ENCODE measurements at places on chromosomes 12 and 14.
A peak's percentile ranks its signal among the peaks of the same experiment; 100 is the strongest.

DNA sequence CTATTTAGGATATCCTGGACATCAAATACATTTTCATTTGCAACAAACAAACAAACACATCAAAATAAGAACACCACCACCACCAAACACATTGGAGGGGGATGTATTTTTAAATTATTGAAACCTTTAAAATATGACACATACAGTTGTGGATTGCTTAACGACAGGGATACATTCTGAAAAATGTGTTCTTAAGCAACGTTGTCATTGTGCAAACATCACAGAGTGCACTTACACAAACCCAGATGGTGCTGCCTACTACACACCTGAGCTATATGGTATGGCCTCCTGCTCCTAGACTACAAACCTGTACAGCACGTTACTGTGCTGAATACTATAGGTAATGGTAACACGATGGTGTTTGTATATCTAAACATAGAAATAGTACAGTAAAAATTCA, 19.4 kb downstream of the PYGL start:
- no peak for DNase-seq

DNA sequence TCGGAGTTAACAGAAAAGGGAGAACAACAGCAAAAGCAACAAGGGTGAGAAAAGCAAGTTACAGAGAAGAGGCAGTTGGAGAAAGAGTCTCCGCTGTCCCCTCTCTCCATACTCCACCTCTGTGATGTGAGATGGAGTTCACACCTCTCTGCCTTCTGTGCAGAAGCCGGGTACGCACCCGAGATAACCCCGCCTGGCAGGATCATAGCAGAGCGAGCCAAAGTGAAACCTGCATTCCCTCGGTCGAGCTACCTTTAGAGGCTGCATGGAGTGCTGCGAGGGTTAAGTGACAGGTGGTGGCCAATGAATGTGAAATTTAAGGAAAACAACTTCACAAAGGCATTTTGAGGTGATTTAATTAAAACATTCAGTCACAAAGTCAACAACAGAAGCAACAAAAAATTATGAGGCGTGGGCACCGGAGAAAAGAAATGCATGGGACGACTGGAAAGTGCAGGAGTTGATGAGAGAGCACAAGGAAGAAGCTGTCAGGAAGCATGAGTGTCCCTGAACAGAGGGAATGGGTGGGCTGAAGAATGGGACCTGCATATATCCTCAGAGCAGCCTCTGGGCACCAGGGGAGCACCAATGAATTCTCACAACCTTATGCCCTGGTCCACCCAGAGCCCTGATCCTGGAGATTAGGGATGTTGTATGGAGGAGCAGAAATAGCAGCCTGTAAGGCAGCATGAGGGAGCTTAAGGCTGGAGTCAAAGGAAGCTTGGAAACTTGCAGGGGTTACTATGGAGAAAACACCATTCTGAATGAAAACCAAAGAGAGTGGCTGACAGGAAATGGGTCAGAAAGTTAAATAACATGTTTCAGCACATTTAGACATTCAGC, 208.3 kb downstream of the EMP1 start:
- no peak for DNase-seq

DNA sequence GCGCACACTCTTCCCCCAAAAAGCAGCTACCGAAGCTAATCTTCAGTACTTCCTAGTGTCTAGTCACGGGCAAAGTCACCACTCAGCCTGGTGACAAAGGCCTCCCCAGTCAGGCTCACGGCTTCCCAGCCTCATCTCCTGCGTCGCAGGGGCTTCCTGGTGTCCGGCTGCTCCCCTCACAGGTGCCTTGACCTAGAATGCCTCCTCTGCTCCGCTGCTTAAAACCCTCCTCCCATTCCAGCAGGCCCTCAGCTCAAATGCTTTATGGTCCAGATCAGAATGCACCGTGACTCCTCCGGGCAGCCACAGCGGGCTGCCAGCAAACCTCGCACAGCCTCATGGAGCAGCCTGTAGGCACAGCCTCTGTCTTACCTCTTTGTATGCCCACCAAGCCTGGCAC, 53.1 kb downstream of the PRIMA1 start:
- DNase-seq, result no peak

DNA sequence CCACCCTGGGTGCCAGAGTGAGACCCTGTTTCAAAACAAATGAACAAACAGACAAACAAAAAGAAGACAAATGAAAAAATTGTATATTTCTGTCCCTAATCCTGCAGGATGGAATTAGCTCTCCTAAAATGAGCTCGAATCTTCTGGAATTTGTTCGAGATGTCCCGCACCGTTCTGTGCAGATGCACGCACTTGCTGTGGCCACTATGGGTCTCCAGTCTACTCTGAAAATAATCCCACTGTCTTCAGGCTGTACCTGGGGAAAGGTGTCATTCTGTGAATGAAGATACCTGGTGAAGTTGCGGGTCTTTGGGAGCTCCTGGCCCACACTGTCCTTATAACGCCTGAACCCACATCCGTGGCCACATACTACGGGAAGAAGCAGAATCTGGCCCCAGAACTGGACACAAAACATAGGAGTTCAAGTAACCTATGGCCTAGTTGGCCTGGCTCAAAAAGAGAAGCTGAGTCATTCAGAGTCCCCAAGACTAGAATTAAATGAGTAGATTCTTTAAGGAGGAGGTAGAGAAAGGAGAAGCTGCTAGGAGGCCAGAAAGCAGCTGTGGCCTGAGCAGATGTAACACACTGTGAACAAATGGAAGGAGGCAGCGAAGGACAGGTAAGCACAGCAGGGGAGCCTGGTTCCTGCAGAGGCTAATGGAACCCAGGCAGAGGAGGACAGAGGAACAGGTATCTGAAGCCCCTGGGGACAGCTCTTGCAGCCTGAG, 108.6 kb downstream of the FOXN3 start:
- no peak for DNase-seq

- no peak for DNase-seq
Measured at GRCh38 chr14:104395276-104395675, 184.3 kb upstream of the C14orf180 start.

DNA sequence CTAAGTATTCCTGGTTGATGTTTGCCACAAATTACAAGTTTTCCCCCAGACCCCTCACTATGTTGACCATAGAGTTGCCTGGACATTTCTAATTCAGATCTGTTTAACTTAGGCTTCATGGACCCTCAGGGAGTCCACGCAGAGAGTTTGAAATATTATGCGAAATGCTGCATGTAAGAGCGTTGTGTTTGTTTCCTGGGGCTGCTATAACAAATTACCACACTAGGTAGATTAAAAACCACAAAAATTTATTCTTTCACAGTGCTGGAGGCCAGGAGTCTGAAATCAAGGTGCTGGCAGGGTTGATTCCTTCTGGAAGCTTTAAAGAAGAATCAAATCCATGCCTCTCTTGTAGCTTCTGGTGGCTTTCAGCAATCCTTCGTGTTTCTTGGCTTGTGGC, 177.9 kb upstream of the KITLG start:
- DNase-seq, result no peak

GRCh38 chr12:94122591-94122990, 25.8 kb upstream of the PLXNC1 start:
- no peak for DNase-seq

GRCh38 chr12:19659501-19659900, 220.2 kb downstream of the AEBP2 start:
- DNase-seq, result no peak

DNA sequence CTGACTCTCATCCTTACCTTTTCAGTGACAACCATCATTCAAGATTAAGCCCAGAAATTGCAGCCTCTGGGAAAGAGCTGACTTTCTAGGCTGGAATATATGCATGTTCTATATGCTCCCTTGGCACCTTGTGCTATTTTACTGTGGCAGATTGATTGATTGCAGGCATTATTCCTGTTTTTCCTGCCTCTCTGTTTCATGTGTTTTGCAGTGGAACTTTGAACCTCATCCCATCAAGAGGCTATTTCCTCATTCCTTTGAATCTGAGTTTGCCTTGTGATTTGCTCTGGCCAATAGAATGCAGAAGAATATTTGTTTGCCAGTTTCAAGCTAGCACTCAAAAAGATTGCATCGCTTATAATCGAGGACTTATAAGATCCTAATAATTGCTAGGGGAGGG, 174.8 kb upstream of the DCN start:
- no peak for DNase-seq

- no peak for DNase-seq
Measured at GRCh38 chr14:91387951-91388381, 29.7 kb downstream of the CCDC88C start.

DNA sequence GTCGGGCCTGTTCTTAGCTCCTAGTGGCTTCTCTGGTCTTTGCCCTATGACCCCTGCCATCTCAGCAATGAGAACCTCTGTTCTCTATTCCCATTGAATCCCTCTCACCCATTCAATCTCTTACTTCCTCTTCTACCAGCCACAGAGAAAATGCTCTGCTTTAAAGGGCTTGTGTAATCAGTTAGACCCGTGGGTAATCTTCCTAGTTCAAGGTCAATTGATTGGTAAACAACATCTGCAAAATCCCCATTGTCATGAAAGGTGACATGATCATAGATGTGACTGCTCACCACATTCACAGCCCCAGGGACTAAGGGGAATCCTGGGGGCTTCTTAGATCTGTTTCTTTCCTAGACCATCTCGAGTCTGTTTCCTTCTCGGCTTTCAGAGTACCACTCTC, 7.2 kb upstream of the CCDC197 start:
- DNase-seq, result no peak

- DNase-seq, result no peak
Measured at GRCh38 chr14:72980863-72981262, 46.0 kb downstream of the ZFYVE1 start.

- DNase-seq, result no peak
Measured at GRCh38 chr12:48716168-48716492, 377 bp downstream of the CCNT1 start.

DNA sequence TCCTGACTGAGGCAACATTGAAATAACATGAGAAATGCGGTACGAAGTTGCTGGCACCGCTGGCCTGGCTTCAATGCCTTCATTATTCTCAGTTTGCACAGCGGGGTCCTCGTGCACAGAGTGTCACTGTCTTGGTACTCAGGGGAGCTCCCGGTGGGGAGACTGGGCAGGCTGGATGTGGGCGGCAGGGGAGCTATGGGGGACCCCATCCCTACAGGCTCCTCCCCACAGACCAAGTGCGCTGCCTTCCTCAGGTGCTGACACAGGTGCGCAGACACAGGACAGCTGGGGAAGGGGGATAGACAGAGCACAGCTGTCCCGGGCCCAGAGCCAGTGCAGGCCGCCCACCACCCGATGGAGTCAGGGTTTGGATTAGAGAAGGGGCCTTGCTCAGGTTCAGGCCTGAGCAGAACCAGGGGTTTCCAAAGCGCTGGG, 270.1 kb downstream of the ADGRD1 start:
- DNase-seq, result no peak

- DNase-seq, result no peak
Measured at GRCh38 chr12:25775968-25776367, 182.5 kb upstream of the RASSF8 start.

- DNase-seq, result no peak
Measured at GRCh38 chr12:108255252-108255602, 83.9 kb downstream of the CMKLR1 start.

- DNase-seq, result no peak
Measured at GRCh38 chr12:100868487-100868886, 73.9 kb downstream of the ANO4 start.

DNA sequence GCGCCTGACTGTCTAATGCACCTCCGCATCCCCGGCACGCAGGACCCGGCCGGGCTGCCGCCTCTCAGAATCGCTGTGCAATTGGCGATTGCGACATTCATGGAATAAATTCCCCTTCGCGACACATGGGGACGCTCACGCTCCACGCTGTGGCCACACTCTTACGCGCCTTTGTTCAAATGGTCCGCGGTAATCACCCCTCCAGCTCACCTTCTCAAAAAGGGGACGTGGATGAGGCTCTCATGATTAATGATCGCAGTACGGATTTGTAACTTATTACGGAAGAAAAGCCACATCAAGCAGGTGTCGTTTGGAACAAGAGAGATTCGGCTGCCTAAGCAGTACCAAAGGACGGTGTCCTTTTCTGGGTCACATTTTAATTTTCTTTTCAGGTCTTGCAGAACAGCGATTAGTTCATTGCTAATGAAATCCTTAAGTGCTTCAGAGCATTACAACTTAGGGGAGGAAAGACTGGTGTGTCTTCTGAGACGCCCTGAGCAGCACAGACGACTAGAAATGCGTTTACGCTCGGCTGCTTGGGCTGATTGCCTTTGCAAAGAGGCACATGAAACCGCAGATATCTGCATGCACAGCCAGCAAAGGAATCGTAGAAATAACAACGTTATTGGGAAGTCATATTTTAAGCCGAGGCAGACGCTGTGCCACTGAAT, 37.3 kb upstream of the ADGRD1 start:
- DNase-seq, result peak; percentile 24

DNA sequence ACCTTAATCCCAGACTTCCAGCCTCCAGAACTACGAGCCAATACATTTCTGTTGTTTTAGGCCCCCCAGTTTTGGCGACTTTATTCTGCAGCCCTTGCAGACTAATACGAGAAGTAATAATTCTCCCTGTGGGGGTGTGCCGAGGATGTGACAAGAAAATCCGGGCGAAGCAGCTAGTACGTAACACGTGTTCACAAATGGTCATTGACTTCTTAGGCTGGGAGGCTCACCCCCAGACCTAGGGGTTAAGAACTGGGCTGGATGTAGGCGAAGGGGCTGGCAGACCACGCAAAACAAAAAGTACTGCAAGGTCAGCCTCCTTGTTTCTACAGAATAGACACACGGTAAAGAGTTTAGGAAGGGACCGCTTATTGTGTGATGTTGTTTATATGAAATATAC, 69.8 kb upstream of the ESRRB start:
- DNase-seq, result no peak

- DNase-seq, result no peak
Measured at GRCh38 chr12:2453076-2453760, 341.6 kb upstream of the FKBP4 start.

DNA sequence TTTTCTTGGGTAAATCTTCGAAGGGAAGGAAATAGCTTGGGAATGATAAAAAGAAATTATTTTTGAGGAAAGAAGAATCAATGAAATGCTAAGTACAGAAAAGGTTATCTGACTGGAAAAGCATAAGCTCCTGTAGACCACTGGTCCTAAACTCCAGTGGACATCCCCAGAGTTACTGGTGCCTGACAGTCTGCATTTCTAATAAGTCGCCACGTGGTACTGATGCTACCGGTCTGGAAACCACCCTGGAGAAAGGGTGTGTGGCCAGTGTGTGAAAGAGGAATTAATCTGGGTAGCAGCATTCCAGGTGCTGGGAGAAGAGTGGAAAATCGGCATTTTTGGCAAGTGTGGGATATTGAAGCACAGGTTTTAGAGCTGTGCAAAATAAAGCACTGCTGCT, 73.3 kb downstream of the FBXW8 start:
- DNase-seq, result no peak

DNA sequence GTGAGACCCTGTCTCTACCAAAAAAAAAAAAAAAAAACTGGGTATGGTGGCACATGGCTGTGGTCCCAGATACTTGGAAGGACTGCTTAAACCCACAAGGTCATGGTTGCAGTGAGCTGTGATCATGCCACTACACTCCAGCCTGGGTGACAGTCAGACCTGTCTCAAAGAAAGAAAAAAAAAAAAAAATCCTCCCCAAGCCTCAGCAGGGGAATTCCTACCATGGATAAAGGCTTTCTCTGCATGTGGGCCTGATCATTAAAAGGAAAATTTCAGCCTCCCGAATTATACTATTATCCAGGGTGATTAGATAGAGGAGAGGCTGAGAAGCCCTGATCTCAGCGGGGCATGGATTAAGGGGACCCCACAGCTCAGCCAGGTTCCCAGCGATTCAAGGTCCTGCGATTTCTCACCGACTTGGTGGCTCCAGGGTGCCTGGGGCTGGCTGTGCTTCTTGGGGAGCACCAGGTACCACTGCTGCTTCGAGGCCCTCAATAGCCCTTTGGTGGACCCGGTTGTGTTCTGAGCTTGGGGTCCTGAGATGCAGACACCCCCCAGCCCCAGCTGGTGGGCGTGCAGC, 5.6 kb downstream of the SH2B3 start:
- no peak for DNase-seq
